ENCODE measurements at places on chromosomes 6 and 20.

- no peak for DNase-seq
Measured at GRCh38 chr6:107392069-107392468, 67.3 kb downstream of the PDSS2 start.

DNA sequence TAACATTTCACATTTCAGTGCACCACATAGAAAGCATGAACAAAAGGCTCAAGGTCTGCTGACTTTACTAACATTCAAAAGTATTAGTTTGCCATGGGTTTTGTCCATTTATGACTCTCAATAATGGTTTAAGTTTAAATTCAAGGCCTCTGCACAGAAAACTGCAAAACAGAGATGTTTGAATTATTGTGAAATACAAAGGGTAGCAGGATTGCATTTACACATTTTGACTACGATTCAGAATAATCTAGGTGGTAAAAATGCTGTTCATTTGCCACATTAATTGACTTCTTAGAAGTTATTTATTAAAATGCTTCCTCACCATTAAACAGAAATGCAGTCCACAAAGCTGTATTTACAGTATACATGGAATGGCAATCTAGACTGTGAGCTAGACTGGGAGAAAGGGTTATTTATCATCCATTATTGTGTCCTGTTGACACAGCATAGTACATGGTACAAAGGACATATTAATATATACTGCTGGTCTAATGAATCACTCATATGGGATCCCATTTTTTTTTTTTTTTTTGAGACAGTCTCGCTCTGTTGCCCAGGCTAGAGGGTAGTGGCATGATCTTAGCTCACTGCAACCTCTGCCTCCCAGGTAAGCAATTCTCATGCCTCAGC is 18.0 kb downstream of the USP49 start:
- DNase-seq = no peak

GRCh38 chr20:57221916-57222630 is 44.4 kb downstream of the BMP7 start:
- DNase-seq = no peak

DNA sequence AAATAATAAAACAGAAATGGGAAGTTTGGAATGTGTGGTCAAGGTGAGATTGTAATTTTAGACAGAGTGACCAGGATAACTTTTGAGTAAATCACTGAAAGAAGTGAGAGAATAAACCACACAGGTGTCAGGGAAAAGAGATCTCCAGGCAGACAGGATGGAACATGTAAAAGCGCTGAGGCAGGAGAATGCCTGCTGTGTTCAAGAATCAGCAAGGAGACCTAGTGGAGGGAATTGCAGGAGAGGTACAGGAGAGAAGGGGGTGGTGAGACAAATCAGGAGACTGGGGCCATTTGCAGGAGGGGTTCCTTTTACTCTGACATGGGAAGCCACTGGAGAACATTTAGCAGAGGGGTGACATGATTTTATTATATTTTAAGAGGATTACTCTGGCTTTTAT is 456.7 kb downstream of the NKAIN2 start:
- no peak for DNase-seq

DNA sequence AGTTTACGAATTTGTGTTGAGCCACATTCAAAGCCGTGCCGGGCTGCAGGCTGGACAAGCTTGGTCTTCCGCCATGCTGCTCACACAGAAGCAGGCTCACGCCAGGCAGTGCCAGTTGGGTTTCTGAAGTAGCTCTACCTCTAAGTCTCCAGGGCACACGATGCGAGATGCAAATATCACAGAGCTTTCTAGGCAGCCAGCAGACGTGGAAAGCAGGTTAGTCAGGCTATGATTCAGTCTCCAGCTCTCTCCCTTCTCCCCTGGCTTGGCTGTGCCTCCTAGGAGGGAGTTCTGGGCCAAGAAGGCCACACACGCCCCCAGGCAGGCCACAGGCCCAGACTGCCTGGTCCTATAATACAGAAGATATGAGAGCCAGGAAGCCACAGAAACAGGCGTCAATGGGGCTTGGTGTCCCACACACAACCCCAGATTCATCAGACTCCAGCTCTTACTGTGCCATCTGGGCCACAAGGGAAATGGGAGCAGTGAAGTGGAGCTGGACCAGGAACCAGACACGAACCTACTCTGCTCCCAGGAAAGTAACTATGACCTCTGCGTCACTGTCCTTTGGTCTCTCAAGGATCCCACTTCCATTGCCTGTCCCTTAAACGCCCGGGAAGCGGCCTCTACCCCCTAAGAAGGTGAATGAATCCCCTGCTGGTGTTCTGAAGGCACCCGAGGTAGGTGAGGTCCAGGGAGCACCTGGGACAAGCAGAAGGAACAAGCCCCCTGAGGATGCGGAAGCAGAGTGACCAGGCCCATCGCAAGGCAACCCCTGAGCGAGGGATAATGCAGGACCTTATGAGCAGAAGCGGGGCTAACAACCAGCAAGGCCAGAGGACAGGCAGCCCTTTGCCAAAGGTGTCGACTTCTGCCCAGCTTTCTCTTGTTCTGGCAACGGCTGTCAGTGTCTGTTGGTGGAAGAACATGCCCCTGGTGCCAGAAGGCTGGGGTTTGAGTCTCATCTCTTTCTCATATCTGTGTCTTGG is 61.2 kb downstream of the GFOD1 start:
- DNase-seq = no peak

- DNase-seq = no peak
Measured at GRCh38 chr6:140346428-140346827, 972.0 kb upstream of the CITED2 start.

DNA sequence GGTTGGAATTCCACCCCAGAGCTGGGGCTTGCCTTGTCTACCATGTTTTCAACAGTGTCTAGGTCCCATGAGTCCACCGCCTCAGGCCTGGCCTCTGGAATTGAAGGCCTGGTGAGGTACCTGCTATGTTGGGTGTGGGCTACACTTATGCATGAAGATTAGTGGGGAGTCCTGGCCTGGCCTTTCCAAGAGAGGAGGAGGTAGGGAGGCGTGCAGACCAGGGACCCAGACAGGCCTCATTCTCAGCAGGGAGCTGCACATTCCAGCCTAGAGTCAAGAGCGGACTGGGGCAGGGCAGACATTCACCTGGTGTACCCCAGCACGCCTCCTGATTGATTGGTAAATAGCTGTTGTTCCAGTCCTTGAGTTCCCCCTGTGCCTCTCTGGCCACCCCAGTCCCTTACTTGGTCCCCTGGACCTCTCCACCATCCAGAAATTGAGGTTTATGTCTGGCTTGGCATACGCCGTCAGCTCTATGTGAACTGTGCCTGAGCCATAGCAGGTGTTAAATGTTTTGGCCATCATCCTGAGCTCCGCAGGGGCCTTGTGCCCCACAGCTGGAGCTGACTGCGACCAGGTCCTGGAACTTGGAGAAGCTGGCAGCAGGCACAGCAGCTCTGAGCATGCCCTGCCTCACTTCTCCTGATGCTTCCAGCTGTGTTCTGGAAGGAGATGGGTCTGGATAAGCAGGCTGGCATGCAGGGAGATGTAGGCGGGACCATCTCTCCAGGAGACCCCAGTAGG is 8.2 kb upstream of the VEGFA start:
- DNase-seq = no peak

GRCh38 chr6:169473663-169474062 is 220.0 kb upstream of the THBS2 start:
- no peak for DNase-seq

DNA sequence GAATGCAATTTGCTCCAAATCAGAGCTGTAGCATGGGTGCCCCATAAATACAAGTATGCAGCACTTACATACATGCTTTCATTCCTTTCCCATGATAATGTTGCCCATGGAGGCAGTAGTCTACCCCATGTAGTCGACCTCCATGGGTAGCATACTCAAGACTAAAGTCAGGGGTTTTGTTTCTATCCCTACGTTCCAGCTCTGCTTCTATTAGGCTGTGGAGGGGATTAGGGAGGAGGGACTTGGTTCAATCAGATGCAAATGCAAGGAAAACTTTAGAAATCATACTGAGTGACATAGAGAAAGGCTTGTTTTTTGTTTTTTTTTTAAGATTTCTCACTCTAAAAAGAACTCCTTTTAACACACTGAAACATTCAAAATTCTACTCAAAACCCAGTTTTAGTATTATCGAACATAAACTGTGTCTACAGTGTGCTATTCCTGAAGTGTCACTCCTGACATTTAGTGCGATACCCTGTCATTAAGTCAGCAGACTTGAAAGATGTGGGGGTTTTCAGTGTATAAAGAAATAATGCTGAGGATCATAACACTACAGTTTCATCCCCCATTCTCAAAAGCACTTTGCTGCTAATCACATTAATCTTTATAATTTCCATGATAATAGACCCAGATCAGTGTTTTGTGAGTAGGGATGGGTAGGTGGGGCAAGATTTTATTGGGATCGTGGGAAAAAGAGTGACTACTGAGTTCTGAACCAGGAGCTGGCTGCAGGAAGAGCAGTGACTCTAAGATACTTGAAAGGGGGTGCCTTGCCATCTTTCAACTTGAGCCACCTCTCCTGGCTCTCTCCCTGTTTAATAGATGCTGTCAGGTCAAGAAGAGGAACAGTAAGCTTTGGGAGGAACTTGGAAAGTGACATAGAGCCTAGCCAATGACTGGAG is 40.4 kb upstream of the SCML4 start:
- DNase-seq = no peak

- DNase-seq = peak; percentile 97
Measured at GRCh38 chr6:134174672-134175531, 122.5 kb upstream of the SLC2A12 start.

- no peak for DNase-seq
Measured at GRCh38 chr20:58634521-58635278, 16.4 kb upstream of the STX16 start.

DNA sequence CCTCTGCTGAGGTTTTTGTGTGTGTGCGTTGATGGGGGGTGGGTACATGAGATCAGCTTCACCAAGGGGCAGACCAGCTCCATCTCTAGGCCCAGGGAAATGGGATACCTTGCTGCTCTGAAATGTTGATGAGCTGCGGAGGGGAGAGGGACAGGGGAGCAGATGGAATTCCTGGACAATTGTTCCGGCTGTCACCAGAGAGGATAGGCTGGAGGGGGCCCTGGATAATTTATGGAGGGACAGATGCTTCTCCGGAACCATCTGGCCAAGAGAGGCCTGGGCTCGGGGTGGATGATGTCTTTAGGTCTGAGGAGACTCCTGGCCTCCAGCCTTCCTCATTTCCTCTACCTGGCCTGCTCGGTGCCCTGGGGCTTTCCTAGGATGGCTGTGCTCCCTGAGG is 1.9 kb upstream of the TJAP1 start:
- no peak for DNase-seq

DNA sequence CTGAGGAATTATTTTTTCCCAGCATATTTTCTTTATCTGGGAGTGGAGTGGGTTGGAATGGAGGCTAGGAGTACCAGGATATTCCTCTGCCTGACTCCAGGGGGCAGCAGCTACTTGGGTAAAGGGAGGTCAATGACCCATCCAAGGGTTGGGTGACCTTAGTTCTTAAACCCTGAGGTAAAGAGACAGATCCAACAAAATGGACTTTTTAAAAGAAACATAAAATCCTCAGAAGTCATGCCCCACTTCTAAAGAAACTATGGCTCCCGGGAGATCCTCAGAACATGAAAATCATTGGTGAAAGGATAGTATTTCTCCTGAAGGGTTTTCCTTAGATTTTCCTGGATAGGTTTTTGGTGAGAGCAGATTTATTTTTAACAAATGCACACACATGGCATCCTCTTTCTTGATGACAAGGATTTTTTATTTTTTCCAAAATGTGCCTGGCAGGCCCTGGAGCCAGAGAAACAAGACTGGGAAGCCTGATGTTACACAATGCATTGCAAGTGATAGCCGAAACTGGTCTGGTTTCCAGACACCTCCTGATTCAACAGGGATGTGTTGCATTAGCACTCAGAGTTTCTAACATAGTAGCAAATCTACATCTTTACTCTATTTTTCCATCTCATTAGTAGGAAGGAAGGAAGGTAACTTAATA is 240.9 kb upstream of the BTBD3 start:
- DNase-seq = peak; percentile 58

DNA sequence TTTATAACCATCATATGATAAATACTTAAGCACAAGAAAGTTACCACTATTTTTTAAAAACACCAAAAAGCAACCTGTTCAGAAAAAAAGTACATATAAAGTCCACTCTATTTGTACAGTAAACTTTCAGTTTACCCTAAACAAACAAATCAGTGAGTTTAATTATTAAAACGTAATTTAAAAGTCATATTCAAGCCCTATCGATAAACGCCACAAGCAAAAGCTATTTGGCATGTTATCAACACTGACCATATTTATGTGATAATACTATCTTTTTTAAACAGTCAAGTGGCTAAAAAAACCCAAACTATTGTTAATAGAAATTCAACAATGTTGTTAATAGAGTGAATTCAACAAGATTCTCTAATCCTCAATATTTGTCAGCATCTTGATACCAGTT is 1.9 kb downstream of the KATNA1 start:
- no peak for DNase-seq

DNA sequence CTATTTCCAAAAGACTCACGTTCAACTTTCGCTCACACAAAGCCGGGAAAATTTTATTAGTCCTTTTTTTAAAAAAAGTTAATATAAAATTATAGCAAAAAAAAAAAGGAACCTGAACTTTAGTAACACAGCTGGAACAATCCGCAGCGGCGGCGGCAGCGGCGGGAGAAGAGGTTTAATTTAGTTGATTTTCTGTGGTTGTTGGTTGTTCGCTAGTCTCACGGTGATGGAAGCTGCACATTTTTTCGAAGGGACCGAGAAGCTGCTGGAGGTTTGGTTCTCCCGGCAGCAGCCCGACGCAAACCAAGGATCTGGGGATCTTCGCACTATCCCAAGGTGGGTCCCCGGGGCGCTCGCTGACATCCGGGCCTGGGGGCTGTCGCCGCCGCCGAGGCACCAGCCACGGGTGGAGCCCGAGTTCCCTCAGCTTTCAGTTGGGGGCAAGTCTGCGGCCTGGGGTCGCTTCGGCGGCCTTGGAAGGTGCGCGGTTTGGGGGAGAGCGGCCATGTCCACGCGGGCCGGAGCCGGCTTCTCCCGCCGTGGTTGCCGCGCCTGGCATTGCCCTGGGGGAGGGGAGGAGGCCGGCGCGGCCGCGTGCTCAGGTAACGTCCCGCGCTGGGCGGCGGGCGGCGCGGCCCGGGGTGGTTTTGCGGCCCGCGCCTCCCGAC is 429 bp downstream of the AMD1 start:
- peak; percentile 87 for DNase-seq

GRCh38 chr6:113587078-113587699 is 270.0 kb upstream of the MARCKS start:
- DNase-seq = no peak

DNA sequence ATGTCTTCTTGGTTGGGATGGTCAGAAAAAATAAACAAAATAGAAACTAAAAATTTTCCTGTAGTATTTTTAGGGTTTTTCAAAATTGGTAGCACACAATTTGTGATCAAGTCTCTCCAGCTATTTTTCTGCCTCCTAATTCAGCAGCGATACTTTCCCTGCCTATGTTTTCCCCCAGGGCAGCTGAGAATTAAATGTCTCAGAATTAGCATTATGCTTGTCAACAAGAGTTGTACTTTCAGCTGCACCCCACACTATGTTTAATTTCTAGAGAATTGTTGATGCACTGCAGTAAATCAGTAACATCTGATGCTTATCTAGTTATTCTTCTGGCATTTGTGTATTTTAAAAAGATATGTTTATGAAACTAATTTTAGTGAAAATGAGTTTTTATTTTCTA is 34.2 kb upstream of the ZNF337 start:
- DNase-seq = no peak
